Renal cortical epithelial cell (primary cell): ENCODE measurements at places on chromosomes 5 and 9.

GRCh38 chr9:123998278-123998925, 13.2 kb upstream of the LHX2 start:
- DNase-seq: no peak

DNA sequence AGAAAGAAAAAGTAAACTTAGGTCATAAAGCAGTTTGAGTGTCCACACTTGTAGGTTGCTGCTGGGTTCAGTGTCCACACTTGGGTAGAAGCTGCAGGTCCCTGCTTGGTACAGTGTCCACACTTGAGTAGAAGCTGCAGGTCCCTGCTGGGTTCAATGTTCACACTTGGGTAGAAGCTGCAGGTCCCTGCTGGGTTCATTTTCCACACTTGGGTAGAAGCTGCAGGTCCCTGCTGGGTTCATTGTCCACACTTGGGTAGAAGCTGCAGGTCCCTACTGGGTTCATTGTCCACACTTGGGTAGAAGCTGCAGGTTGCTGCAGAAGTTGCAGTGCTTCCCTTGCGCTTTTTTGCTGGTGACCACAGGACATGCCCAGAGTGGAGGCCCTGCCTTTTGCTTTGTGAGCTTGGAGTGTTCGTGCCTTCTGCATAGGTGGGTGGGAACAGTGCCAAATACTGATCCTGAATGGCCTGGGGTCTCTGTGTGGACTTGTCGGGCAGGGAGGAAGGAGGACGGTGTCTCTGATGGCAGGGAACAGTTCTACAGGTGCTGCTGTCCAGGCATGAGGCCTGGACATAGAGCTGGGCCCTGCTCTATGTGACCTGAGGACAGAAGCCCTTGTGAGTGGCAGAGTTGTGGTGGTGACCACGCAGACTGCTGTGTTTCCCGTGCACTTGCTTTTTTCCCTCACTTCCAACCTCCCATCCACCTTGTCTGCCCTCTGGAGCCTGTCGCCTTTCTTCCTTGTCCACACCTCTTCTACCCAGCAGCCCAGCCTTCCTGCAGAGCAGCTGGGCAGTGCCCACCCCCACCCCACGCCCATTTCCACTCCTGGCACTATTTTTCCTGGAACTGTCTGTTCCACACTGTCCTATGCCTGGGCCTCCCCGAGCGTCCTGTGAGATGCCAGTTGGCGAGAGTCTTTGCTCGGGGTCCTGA, 120.8 kb downstream of the EHMT1 start:
- DNase-seq: no peak

- peak; percentile 23 for DNase-seq
Measured at GRCh38 chr5:172453206-172453985, 929 bp downstream of the SH3PXD2B start.

GRCh38 chr9:135392511-135392910, 87.1 kb upstream of the PPP1R26 start:
- no peak for DNase-seq

GRCh38 chr9:95572381-95573151, 55.8 kb upstream of the PTCH1 start:
- DNase-seq: no peak

DNA sequence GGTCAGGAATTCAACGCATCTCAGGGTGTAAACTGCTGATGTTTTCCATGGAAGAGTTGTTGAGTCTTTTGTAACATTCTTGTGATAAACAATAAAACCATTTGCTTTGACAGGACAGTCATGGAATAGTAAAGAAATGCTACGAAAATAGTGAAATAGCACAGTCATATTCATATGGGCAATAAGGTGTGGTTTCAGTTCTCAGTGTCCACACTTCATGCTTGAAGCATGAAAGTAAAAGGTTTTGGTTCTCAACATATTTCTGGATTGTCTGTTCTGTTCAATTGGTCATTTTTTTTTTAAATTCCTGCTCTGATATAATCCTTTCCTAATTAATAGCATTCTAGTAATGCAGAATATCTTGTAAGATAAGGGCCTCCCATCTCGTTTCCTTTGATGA, 467.6 kb upstream of the ZNF608 start:
- no peak for DNase-seq

GRCh38 chr5:97543166-97543565, 360.1 kb upstream of the RIOK2 start:
- DNase-seq: no peak

GRCh38 chr5:82327941-82328340, 49.8 kb upstream of the RPS23 start:
- DNase-seq: peak; percentile 18

GRCh38 chr5:100903039-100903887, at the start of gene ST8SIA4:
Gene ST8SIA4 (minus strand): TSS chr5:100903282. CDS start chr5:100902955, 327 bp downstream.
- peak; percentile 42 for DNase-seq

GRCh38 chr5:135208555-135208902, 174.5 kb upstream of the PITX1 start:
- no peak for DNase-seq

- no peak for DNase-seq
Measured at GRCh38 chr5:150219142-150219541, 29.3 kb downstream of the SLC6A7 start.

DNA sequence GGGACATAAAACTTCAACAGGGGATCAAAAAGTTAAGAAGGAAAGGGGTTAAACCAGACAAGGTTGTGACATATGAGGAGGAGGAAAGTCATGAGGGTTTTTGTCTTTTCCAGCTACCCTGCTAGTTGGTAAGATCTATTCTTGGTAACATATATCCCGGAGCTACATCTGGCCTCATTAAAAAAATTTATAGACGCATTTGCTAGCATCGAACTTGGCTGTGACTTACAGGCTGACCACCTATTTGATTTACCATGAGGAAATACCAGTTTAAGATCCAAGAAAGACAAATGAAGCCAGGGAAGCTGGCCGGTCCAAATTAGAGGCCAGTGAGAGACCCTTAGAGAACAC, 87.6 kb upstream of the NIPAL4 start:
- DNase-seq: no peak

DNA sequence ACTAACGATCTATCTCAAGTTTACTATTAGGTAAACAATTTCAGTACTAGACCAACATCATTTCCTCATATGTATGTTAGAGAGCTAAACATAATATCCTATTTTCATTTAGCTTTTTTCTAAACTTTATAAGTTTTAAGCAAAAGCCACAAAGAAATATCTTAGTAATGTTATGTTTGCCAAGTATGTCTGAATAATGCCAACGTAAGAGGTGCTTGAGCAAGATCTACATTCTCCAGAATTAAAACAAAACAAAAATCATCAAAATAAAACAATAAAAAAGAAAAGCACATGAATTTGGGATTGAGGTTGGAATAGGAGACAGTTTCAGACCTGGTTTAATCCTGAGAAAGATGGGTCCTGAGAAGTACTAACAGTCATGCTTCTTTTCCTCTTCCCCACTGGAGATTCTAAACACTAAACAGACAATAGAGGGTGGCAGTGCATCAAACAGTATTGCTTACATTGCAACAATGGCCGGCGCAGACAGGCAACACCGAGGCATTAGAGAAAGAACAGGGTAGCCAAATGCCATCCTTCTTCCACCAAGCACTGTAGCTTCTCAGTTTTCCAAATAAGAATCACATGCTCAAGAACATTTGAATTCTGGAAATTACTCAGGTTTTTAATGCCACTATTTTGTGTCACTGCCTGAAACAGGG, 33.6 kb downstream of the CSNK1A1 start:
- DNase-seq: no peak

- DNase-seq: peak; percentile 91
Measured at GRCh38 chr5:88824892-88825583, 57.9 kb downstream of the MEF2C start.

- DNase-seq: peak; percentile 22
Measured at GRCh38 chr5:138574744-138575193, 432 bp downstream of the HSPA9 start.

GRCh38 chr9:128297221-128297773, 21.2 kb downstream of the SWI5 start:
- no peak for DNase-seq

DNA sequence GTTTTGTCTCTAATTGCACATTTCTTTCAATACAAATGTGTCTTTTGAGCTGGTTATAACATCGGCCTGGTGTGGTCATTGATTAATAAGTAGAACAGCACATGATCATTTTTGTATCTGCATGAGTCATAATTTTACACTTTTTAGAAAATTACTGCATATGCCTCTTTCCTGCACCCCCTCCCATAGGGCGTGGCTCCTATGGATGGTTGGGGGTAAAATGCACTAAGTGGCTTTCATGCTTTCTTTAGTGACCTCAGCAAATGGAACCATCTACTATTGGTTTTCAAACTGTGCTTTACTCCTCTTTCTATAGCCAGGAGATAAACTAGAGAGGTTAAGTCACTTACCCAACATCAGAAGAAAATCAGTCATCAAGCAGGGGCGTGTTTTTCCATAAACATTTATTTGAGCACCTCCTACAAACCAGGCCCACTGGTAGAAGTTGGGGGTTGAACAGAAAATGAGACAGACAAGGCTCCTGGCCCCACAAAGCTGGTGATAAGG, 3.8 kb downstream of the ANXA6 start:
- DNase-seq: no peak

GRCh38 chr9:128244837-128245231, 31.0 kb downstream of the GOLGA2 start:
- DNase-seq: no peak

DNA sequence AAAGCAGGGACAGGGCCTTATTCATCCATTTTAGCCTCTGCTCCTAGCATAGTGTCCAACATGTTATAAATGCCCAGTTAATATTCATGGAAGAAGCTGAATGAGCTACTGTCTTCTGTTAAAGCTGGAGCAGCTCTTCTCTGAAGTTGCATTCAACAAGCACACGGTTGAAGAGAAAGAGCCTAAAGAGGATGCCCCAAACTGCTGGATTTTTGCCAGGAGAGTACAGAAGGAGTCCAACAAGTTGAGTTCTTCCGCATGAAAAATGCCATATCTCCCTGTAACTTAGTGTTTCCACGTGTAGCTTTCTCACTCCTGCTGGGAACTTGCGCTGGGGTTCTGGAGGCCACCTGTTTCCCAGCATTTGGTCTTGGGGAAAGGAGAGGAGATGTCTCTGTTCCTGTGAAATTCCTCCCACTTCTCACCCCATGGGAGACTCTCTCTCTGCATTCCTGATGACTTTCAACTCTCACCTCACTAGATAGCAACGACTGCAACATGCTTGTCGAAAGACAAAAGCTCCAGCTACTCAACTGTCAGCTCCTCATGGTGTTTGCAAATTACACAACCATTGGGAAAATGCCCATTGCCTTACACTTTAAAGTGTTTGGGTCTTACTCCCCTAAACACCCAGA, 122.8 kb downstream of the KIF4B start:
- DNase-seq: no peak

DNA sequence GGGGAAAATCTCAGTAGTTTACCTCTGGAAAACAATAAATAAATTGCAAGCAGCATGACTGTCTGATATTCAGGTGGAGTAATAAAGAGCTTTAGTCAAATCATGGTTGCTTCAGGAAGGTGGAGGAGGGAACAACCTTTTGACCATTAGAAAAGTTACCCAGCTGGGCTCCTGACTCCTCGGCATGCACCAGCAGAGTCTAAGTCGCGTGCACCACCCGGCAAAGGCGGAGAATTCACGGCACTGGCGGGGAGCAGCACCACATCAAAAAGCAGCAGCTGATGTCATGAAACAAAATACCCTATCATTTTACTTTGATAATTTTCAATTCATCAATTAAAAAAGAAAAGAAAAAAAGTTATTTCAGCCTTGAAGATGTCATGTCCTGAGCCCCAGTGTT, 34.6 kb downstream of the EBF1 start:
- no peak for DNase-seq

DNA sequence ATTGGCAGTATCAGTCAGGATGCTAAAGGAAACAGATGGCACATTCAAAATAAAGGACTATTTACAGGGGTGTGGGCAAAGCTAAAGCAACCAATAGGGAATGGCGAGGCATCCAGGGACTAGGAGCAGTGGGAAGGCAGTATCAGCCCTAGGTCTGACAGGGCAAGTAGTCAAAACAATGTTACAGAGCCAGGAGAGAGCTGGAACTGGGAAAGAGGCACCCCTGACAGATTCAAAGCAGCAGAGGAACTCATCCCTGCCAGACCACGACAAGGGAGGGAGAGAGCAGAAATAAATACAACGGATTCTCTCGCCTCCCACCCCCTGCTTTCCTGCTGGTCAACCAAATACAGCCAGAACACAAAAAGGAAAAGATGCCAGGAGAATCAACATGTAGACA, 371.5 kb downstream of the NR2F1-AS1 start:
- DNase-seq: no peak

GRCh38 chr9:113589890-113590289, 126.4 kb downstream of the RGS3 start:
- peak; percentile 60 for DNase-seq

DNA sequence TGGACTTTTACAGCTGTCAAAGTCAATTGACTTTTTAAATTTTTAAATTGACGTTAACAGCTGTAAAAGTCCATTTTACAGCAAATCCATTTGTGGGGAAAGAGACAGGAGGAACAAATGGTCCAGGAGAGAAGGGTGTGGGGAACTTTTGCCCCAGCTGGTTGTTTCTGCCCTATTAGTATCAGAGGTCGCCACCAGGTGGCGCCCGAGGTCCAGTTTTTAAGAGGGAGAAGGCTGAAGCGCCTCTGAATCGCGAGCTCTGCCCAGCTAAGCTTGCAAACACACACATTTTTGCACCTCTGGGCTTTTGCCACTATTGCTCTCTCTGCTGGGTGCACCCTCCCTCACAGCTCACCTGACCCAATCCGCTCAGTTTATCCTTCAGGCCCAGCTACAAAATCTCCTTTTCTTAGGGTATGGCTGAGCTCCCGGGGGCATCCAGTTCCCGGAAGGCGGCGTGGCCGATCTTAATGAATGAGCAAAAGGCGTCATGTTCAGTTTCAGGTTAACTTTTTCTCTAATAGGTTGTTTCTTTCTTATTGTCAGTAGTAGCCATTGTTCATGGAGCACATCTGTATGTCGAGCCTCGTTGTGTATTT, 6.3 kb upstream of the TTLL11 start:
- DNase-seq: peak; percentile 61

- no peak for DNase-seq
Measured at GRCh38 chr5:1787472-1788047, 12.1 kb downstream of the MRPL36 start.

DNA sequence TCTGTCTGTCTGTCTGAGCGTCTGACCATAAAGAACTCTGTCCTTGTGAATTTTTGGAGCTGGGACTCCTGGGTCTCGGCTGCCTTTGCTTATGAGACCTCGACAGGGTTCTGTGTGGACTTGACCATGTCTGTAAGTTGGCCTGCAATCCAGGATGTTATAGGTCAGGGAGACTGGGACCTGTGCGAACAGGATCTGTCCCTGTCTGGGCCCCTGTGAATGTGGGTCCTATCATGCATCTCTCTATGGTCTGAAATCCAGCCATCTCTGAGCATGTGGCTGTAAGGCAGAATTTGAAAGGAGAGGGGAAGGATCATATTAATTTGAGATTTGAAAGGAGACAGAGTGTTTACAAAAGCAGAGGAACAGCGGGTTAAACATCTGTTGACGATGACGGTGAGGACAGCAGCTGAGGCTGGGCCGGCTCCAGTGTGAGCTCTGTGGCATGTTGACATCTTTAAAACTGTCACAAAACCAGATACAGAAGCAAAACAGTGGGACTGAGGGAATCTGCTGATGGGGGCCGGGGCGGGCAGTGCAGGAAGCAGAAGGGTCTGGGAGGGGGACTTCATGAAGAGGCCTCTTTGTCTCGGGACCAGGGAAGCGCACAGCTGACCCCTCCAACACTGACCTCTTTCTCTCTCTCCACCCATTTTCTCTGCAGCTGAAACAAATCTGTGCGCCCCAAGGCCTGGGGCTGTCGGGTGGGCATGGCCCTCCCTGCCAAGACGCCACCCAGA, 19.1 kb upstream of the MVB12B start:
- no peak for DNase-seq
